ENCODE measurements at places on chromosomes 1 and 21. TPM values are rescaled to one million over a fixed set of nuclear protein-coding genes. Genes with fewer than 3 reads are reported as not detected.

The GNAT2 gene
- total RNA-seq: not detected

The MYOG gene
- not detected for total RNA-seq

The KCNJ10 gene
- not detected for total RNA-seq

The FAM72C gene
- total RNA-seq: 5.4 TPM

The RNU1-3 gene
- total RNA-seq: not detected

The TSACC gene
- total RNA-seq: 1.9 TPM

The CNR2 gene
- total RNA-seq: 0.02 TPM

The CPT2 gene
- 10.1 TPM for total RNA-seq

The NUF2 gene
- 21.9 TPM for total RNA-seq

The THBS3 gene
- total RNA-seq: 8.4 TPM

The CCDC185 gene
- total RNA-seq: not detected

The DMRTA2 gene
- 0.06 TPM for total RNA-seq

The HES4 gene
- 52.6 TPM for total RNA-seq

The DDR2 gene
- total RNA-seq: 0.38 TPM

The FCRL1 gene
- total RNA-seq: not detected

The C1QA gene
- not detected for total RNA-seq

The GPR25 gene
- total RNA-seq: not detected

The FCER1G gene
- total RNA-seq: not detected

The HSPB7 gene
- 0.11 TPM for total RNA-seq

The RRP15 gene
- 22.3 TPM for total RNA-seq

The KIRREL1 gene
- total RNA-seq: 26.4 TPM

The CD5L gene
- not detected for total RNA-seq

The C1orf226 gene
- total RNA-seq: 1.3 TPM

The NFASC gene
- total RNA-seq: 1.5 TPM

The PCBP3 gene
- 1.5 TPM for total RNA-seq

The UHMK1 gene
- total RNA-seq: 12.6 TPM

The CSF3R gene
- total RNA-seq: not detected

The TAS1R1 gene
- not detected for total RNA-seq

The UMODL1 gene
- not detected for total RNA-seq

The SAMSN1 gene
- not detected for total RNA-seq

The MPZL1 gene
- 102 TPM for total RNA-seq

The KIAA1614 gene
- total RNA-seq: 0.66 TPM

The TRIM45 gene
- total RNA-seq: 1.5 TPM

Measured in A549 treated with GW870086 at 1 μM for 4 hours (cell line).